DMS 273 treated with DMSO at 0.1 percent for 48 hours (cell line): ENCODE measurements at places on chromosomes 16 and 17.
A peak's percentile ranks its signal among the peaks of the same experiment; 100 is the strongest.

DNA sequence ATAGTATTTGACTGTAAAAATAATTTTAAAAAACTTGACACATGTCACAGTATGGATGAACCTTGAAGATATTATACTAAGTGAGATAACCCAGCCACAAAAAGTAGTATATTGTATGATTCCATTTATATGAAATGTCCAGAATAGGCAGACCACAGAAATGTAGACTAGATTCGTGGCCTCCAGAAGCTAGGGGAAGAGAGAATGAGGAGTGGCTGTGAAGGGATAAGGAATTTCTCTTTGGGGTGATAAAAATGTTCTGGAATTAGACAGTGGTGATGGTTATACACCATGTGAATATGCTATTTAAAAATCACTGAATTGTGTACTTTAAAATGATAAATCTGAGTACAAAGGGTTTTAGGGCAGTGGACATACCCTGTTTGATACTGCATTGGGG lies 253.1 kb upstream of the DYNLRB2 start:
- DNase-seq = no peak

DNA sequence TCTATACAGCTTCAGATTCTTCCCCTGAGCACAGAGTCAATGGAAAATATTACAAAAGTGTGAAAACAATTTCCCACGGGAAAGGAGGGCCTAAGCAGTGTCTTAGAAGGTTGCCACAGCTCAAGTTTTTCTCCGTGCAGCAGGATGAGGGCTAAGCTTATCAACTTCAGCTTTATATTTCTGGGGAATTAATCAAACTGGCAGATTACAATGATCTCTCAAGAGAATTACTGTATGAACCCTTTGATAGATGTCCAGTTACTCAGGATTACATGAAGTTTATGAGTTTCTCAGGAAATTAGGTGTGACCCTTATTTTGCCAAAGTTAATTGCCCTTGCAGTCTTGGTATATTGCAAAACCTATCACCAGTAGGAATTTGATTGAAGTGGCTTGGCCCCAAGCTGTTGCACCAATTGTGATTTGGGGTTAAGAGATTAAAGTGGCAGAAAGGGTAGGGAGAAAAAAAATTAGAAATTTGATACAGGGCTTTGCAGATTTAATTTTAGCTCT lies 298.4 kb downstream of the MAP2K6 start:
- DNase-seq = no peak

GRCh38 chr17:81249223-81250040 lies 10.3 kb downstream of the NDUFAF8 start:
- no peak for DNase-seq

GRCh38 chr16:9176547-9177418 lies 85.3 kb downstream of the HAPSTR1 start:
- no peak for DNase-seq

DNA sequence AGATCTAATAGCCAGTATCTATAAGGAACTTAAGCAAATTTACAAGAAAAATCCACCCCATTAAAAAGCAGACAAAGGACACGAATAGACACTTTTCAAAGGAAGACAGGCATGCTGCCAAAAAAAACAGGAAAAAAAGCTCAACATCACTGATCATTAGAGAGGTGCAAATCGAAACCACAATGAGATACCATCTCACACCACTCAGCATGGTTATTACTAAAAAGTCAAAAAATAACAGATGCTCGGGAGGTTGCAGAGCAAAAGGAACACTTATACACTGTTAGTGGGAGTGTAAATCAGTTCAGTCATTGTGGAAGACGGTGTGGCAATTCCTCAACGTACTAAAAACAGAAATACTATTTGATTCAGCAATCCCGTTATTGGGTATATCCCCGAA lies 9.6 kb downstream of the STX8 start:
- DNase-seq = no peak

- no peak for DNase-seq
Measured at GRCh38 chr17:3926860-3927627, 10.8 kb upstream of the P2RX1 start.

DNA sequence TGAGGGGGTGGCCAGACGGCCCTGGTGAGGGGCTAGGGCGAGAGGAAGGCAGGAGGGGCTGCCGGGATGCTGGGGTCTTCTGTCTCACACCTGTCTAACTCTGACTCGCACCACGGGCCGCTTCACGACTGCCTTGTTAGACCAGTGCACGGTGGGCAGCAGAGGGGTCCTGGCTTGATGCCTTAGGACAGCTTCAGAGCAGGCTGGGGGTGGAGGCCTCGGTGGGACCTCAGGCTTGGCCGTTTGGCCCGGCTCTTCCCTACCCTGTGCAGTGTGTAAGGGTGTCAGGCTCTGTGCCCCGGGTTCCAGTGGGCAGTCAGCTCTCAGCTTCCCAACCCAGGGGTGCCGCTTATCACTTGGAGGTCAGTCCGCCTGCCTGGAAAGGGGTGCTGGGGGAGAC lies 100.7 kb downstream of the OR1D5 start:
- DNase-seq = no peak

GRCh38 chr16:66923866-66924265 lies 1.5 kb downstream of the RRAD start:
- DNase-seq = no peak

DNA sequence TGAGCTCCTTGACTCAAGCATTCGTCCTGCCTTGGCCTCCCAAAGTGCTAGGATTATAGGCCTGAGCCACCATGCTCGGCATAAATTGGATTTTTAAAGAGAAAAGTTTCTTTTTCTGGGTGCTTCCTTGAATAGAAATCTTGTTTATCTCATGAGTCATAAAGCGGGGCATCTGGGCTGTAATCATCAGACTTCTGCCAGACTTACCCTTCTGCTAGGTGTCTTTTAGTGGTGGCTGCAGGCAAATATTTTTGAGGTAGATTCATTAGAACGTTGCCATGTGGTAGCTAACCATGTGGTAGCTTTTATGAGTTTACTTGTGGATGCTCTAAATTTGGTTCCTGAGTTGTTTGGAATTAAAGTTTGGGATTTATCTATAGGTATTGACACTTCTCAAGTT lies 13.4 kb downstream of the PGS1 start:
- DNase-seq = no peak

GRCh38 chr16:68488554-68488953 lies 40.2 kb upstream of the SMPD3 start:
- no peak for DNase-seq

- DNase-seq = no peak
Measured at GRCh38 chr16:47448830-47449575, 11.9 kb downstream of the ITFG1 start.

DNA sequence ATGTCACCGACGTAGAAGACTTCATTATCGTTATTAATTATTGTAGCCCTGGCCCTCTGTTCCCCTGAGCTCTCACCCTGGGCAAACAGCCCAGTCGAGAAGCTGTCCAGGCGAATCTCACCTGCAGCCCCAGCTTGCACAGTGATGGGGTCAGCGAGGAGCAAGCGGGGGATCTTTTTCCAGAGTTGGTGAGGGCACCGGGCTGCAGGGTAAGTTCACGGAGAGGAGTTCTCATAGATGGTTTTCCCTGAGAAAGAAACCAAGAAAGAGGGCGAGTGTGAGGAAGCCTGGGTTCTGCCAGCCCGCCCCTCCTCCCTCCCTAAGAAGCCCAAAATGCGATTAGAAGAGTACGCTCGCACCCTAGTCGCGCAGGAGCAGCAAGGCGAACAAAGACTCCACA lies 436 bp downstream of the SPAG5 start:
- DNase-seq = no peak

GRCh38 chr17:72488555-72489271 lies 367.9 kb downstream of the SOX9 start:
- DNase-seq = no peak

- no peak for DNase-seq
Measured at GRCh38 chr16:15518381-15519351, 84.3 kb downstream of the BMERB1 start.

DNA sequence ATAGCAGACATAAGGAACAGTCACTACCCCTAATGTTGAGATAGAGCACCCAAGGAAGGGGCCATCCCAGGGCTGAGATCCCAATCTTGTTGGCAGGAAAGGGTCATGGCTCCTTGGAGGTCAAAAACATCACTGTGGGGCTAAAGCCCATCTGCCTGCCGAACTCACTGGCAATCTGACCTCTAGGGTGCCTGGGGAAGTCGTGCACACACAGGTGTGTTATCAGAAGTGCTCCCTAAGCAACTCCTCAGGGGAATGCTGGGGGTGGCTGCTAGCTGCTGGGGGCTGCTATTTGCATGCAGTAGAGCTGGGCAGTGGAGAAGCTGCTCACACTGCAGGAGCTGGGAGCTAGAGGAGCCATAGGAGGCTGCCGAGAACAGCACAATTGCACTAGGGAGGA lies 47.5 kb upstream of the PHOSPHO1 start:
- no peak for DNase-seq

DNA sequence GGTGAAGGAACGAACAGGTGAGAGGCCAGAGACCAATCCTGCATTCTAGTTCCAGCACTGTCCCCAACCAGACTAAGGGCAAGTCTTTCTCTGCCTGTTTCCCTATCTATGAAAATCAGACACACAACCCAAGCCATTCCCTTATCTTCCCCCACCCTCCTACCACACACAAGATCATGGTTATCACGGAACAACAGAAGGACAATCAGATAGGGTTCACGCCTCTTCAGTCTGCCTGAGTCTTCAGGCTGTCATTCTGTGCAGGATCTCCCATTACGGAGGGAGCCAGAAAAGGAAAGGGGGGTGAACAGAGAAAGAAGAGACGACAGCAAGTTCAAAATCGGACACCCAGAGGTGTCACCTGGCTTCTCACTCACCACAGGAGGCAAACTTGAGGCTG lies 11.1 kb downstream of the TLE7 start:
- no peak for DNase-seq

- no peak for DNase-seq
Measured at GRCh38 chr17:40179923-40180659, 2.8 kb downstream of the RAPGEFL1 start.

DNA sequence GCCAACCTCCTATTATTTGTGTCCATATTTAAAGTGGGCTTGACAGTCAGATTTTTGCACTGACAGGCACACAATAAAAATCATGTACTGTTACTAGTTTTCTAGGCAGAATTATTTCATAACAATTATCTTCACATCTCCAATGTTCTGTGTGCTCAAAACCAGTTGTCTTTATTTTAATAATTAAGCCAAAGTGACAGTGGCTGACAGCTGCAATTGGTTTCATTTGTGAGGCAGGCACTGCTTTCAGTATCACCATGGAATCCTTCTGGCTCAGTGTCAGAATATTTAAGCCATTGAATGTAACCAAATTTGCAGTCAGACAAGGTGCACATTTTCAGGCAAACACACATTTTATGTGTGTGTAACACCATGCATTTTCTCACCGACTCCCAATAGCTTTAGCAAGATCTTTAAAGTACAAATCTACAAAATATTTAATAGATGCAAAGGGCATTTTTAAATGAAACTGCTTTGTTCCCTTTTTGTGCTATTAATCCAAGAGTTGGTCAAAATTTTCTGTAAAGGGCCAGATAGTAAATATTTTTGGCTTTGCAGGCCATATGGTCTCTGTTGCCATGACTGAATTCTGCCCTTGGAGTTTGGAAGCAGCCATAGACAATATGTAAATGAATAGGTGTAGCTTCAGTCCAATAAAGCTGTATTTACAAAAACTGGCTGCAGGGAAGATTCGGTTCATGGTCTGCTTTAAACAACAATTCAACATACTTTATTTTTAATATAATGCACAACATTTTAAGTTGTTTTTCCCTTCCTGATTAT lies 486.0 kb downstream of the KCNJ2 start:
- peak; percentile 20 for DNase-seq

DNA sequence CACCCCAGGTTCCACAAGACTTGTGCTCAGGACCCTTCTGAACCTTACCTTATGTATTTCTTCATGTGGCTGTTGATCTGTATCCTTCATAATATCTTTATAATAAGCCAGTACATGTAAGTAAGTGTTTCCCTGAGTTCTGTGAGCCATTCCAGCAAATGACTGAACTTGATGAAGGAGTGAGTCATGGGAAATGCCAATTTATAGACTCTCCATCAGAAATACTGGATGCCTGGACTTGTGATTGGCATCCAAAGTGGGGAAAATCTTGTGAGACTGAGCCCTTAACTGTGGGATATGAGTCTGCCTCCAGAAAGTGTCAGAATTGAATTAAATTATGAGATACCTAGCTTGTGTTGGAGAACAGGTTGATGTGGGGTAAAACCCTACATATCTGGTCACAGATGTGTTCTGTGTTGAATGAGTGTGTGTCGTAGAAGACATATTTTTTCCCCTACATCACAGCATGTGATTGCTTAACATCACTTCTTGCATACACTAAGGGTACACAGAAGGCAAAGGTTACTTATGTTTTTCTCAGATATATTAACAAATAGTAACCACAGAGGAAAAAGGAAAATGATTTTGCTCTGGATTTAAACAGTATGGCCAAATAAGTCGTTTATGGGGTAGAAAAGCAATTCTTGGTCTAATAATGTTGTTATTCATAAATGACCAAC lies 70.2 kb upstream of the NETO2 start:
- no peak for DNase-seq

DNA sequence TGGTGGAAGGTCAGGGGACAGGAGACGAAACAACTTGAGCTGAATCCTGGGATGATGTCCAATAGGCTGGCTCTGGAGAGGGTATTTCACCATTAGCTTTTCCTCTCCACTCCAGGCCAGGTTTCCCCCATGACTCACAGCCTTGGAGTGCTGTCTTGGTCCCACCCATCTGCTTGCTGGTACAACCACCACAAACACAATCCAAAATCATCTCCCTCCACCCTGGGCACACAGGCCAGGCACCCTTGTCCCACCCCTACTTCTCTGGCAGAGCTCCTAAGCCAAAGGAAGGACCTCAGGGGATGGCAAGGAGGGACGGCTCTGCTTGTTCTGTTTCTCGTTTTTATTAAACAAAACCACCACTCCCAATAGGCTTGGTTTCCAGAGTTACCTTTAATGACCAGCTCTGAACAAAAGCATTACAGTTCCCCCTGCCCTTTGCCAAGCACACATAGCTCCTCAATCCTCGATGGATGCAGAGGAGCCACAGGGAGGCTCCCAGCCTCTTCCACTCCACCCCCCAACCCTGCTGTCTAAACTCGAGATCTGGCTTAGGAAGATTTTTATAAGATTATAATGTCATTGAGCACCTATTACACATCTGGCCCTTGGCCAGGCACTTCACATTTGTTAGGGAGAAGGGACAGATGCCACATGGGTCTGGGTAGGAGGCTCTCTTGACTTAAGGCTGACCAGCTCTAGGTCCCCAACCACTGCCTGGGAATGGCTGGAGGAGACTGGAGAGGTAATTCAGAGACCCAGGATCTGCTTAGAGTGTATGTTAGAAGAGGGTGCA lies 13.3 kb downstream of the CAVIN1 start:
- no peak for DNase-seq

- no peak for DNase-seq
Measured at GRCh38 chr16:2734844-2735515, 15.0 kb upstream of the PRSS27 start.
